ENCODE measurements at places on chromosomes 13 and 19.

DNA sequence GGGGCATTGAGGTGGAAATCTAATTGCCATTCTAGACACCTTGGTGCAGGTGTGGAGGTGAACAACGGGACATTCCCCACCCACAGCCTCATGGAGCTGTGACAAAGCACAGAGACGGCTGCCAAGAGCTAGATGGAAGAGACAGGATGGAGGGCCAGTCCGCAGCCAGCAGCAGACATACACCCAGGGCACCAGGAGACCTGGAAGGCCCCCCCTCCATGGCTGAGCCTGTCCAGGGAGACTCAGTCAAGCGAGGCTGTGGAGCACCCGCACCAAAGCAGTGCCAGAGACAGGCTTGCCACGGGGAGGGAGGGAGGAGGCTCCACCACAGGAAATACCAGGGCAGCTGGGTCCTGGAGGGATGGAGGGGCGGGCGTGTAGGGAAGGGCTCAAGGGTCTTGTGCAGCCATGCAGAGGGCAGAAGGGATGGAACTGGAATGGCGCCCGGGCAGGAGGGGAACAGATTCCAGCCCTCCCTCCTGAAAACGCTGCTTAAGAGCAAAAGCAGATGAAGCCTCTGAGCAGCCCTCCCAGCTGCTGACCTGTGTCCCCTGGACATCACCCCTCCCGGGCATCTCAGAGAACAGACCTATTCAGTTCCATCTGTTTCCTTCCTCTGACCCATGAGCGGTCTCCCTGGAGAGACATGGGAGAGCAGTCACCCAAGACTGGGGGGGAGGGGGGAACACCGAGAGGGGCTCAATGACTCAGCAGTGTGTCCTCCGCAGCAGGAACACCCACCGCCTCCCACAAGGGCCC lies 14.4 kb downstream of the EPS15L1 start:
- DNase-seq, result peak; percentile 80

GRCh38 chr13:24502533-24503378 lies 9.8 kb downstream of the PARP4 start:
- no peak for DNase-seq

- DNase-seq, result no peak
These were observed 117.9 kb downstream of the EFNB2 start for GRCh38 chr13:106417467-106418110.

GRCh38 chr19:38928391-38929001 lies 2.1 kb downstream of the SARS2 start:
- no peak for DNase-seq

DNA sequence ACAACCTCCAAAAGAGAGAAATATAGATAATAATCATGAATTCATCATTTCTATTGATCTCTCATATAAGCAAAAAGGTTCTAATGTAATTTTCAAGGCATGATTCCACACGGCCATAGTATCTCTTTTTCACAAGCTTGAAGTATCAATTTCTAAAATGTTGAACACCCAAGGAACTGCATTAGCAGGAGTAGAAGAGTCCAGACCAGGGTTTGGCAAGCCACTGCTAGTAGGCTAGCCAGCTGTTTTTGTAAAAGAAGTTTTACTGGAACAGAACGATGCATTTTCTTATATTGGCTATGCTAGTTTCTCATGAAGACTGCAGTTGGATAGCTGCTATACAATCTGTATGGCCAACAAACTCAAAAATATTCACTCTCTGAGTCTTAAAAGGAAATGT lies 481.5 kb upstream of the MIR17HG start:
- no peak for DNase-seq

- no peak for DNase-seq
These were observed 112.3 kb downstream of the SLC7A1 start for GRCh38 chr13:29483211-29483610.

- no peak for DNase-seq
These were observed 13.6 kb downstream of the HNRNPM start for GRCh38 chr19:8458380-8458779.

DNA sequence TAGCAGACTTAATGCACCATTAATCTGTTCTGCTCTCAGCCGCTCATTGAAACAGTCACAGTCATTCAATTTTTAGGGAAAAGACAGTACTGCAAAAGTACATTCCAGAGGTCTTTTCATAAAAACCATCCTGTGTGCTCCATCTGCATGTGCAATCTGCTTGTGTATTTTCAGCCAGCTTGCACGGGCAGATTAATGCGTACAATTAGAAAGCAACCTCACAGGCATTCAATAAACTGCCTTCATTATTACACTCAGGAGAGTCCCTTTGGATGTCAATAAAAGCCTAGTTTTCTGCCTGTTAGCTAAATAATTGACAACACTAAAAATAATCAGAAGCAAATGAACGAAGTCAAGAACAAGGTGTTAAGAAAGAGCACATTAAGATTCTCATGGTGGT lies 41.9 kb downstream of the EPSTI1 start:
- DNase-seq, result no peak

GRCh38 chr19:20171285-20171684 lies 4.3 kb downstream of the ZNF486 start:
- no peak for DNase-seq

DNA sequence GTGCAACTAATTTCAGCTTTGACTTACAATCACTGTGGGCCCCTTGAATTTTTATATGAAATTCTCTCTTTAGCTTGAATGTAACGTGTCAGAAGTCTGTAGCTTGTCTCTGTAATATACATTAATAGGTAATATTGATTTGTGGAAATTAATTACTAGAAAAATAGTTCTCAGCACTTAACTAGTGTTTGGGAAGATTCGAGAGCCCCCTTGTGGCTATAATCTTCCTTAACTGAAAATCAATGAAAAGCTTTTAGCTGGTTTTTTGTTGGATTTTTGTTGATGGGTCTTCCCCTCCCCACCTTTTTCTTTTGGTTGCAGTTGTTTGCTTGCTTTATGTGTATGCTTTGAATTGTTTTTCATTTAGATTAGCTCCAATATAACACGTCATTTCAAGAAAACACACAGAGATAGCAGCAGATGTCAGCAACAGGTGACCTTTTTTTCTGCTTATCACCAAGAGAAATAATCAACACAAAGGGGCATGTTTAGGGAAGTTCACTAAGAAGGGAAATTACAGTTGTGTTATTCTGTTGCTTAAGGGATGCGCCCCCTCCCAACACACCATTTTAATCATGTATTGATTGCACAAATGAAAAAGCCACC lies 176.8 kb downstream of the OXGR1 start:
- DNase-seq, result no peak

DNA sequence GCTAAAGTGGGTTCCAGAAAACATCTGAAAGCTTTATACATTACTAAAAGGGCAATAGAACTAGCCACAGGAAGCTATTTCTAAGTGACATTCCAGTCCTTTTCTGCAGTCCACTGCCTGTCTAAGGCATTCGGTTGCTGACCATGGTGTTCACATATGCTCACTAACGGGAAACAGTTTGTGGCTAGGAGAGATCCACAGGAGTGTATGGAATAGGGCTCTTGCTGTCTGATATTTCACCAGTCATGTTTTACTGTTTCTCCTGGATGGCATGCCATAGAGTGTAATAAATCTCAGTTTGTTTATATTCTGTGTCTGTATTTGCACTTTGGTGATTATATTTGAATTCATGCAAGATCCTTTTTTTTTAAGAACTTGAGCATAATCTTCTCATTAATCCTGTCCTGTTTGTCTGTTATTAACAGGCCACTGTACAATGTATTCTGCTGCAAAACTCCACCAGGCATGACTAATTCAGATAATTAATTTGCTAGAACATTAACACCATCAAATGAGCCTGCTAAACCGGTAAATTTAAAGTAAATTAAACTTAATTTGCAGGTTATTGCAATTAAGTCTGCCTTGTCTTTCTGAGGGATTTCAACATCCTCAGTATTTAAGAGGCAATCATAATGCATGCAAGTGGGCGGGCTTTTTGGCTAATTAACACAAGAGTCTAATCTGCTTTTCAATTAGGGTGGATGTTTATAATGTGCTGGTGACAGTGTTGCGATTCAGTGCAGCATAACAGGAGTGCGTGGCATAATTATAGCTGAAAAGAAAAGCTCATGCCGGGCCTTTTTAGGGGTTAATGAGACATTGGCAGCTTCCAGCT lies 201.3 kb downstream of the POU4F1 start:
- DNase-seq, result no peak

GRCh38 chr13:29933401-29933800 lies 83.0 kb upstream of the UBL3 start:
- DNase-seq, result no peak

DNA sequence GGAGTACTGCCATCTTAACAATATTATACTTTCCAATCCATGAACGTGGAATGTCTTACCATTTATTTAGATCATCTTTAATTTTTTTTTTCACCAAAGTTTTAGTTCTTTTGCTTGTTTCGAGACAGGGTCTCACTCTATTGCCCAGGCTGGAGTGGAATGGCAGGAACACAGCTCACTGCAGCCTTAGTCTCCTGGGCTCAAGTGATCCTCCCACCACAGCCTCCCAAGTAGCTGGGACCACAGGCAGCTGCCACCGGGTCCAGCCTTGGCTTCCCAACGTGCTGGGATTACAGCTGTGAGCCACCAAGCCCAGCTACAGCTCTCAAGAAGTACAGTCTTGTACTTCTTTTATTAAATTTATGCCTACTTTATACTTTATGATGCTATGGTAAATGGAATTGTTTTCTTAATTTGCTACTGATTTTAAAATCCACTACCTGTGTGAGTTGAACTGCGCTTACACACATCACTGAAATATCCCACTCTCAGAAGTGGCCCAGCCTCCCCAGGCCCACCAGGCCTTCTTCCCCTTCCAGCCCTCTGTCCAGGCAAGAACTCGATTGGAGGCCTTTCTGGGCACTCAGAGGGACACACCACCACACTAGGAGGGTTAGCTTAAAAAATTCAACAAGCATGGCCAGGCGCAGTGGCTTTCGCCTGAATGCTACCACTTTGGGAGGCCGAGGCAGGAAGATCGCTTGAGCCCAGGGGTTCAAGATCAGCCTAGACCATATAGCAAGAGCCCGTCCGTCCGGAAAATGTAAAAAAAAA lies 1.0 kb upstream of the PGLS start:
- DNase-seq, result no peak

DNA sequence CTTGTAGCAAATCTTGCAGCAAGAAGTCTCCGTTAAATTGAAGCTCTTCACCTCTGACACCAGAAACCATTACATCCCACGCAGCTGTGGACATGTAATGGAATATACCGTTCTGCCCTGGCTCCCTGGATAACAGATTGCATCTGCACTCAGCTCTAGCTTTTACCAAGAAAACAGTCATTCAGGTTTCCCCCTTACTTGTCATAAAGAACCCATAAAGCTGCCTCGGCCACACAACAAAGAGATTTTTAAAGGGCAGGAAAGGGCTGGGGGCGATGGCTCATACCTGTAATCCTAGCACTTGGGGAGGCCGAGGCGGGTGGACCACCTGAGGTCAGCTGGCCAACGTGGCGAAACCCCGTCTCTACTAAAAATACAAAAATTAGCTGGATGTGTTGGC lies 127.6 kb upstream of the RFC3 start:
- no peak for DNase-seq

DNA sequence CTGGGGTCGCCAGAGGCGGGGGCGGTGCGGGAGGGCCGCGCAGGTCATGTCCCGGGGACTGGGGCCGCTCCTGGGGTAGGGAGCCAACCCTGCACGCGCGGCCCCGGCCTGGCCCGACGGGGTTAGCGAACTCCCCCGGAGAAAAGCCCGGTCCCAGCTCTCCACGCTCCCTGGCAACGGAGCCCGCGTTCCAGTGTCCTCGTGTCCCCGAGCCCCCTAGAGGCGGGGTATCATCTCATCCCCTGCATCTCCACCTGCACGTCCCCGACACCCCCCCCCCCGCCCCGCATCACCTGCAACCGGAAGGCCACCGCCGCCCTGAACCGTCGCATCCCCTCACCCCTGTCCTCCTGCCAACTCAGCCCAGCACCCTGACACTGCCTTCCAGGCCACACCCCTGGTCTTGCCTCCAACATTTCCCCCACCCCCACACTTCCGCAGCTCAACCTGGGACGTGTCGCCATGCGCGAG lies 2.7 kb downstream of the WDR88 start:
- no peak for DNase-seq

DNA sequence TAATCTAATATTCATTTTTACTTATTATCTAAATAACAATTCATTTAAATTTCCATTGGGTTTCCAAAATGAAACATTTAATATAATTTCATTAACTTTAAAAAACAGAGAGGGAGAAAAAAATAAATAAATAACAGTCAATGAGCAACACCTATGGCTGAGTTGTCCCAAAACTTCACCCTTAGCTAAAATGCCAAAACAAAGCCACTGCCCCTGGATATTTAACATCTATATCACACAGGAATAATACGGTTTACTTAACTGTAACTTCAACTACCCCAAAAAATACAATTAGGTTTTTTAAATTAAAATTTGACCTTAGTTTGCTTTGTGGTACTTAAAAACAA lies 541 bp downstream of the ELF1 start:
- DNase-seq, result no peak

GRCh38 chr13:25881971-25882451 lies 169.8 kb downstream of the SHISA2 start:
- no peak for DNase-seq

GRCh38 chr19:35742121-35742724 lies at the start of gene IGFLR1:
IGFLR1 (minus strand) TSS chr19:35742452; CDS start chr19:35741180, 1,272 bp downstream.
- DNase-seq, result no peak

- no peak for DNase-seq
These were observed 104.2 kb downstream of the UBL3 start for GRCh38 chr13:29746148-29746677.

DNA sequence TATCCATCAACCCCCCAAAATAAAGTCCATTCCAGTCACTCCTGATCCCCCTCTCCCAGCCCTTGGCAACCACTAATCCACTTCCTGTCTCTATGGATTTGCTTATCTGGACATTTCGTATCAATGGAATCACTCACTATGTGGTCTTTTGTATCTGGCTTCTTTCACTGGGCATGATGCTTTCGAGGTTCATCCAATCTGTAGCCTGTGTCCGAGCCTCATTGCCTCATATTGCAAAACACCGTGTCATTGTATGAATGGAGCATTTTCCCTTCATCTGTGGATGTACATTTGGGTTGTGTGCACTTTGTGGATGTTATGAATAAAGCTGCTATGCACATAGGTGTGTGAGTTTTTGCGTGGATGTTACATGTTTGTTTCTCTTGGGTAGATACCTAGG lies 1.4 kb upstream of the FZR1 start:
- no peak for DNase-seq

DNA sequence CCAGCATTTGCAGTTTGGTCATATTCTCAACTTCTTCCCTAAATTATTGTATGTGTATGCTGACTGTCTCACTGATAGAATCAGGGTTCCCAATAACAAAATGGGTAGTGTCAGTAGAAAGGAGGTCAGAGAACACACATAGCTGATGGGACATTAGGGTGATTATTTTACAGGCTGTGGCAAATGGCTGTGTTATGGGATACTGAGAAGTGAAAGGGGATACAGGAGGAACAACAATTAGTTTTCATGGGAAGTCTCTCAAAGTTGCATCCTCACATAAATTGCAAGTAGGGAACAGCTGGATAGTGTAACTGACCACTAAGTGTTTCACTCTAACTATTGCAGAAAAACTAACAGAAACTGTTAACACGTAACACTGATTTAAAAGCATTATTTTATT lies 1199.3 kb downstream of the PCDH17 start:
- DNase-seq, result no peak

- DNase-seq, result no peak
These were observed 324.3 kb downstream of the ZNF536 start for GRCh38 chr19:30696514-30696913.

Measured in NCI-H2029 treated with DMSO at 0.1 percent for 48 hours (cell line).